Vagina (tissue), 2 donors: ENCODE measurements at places on chromosomes 4 and X.

- no peak for DNase-seq
Observed at GRCh38 chr4:37389967-37390580, 145.5 kb downstream of the NWD2 start.

DNA sequence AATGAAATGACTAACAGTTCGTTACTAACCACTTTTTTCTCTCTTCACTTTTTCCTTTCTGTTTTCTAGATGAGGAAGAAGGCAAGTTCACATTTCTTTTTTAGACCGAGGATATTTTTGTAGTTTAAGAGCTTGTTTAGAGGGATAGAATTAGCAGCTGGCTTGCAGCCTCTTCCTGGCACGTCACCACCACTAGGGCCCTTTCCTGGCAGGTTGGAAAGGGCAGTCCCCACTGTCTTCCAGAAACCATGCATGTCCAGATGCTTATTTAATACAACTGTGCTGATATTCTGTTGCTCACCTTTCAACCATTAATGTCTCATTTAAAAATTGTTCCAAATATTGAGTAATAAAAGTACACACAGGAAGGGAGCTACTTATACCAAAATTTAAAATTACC is 209.5 kb upstream of the PACRGL start:
- DNase-seq = no peak

DNA sequence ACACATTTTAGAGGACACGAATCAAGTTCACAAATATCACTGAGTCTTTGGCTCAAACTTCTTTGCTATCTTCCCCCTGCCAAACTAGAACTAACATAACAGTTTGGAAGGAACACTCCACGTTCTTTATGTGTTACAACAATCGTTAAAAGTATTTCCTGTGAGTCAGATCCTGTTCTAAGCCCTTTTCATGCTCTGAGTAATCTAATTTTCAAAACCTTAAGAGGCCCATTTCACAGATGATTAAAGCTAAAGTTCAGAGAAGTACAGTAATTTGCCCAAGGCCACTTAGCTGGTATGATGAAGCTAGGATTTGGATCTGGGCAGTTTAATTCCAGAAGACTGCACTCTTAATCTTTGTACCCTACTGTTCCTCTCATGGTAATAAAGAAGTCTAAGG is 854.4 kb upstream of the INTU start:
- no peak for DNase-seq

DNA sequence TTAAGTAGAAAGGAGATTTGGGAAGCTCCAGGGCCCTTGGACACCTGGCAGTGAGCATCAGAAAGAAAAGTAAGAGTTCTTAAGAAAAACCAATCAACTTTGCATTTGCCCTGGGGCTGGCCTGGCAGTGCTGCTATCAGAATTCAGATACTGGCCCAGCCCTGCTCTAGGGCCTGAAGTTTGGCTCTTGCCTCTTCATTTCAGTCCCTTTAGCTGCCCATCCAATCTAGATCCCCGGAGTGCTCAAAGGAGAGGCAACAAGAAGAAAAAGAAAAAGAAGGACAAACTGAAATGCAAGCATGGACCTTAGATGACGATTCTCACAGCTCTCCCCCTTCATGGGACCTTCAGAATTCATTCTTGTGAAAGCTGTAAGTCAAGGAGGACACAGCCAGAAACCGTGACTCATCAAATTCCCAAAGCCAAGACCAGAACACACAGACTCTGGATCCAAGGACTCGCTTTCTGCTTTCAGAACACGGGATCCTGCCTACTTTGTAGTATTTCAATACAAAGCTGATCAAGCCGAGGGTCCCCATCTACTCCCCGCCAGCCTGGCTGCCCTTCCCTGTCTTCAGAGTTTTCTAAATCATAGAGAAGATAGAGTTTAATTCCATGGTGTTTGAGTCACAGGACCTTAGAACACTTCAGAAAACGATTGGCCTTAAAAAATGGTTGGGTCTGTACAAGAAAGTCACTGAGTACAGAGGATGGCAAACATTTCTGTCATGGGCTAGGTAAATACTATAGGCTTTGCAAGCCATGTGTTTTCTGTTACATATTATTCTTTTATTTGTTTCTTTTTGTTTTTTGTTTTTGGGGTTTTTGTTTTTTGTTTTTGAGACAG is 103.7 kb downstream of the RBM47 start:
- no peak for DNase-seq

GRCh38 chr4:8769645-8770517 is 101.8 kb downstream of the HMX1 start:
- no peak for DNase-seq

DNA sequence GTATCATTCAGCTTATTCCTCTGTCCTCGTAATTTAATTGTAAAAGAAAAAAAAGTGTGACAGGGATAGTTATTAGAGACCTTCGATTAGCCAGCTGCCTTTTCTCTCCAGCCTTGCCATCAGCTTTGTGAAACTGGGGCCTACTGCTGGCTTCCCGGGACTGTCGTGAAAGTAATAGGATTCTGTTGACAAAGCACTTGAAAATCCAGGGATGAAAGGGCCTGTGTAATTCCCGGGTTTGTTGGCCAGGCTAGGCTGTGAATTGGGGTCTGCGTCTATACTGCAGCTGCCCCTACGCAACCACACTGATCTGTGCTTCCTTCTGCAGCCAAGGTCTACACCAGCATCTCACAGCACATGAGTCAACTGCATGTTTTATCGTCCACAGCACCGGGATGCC is 120.4 kb upstream of the SCML1 start:
- DNase-seq = no peak

DNA sequence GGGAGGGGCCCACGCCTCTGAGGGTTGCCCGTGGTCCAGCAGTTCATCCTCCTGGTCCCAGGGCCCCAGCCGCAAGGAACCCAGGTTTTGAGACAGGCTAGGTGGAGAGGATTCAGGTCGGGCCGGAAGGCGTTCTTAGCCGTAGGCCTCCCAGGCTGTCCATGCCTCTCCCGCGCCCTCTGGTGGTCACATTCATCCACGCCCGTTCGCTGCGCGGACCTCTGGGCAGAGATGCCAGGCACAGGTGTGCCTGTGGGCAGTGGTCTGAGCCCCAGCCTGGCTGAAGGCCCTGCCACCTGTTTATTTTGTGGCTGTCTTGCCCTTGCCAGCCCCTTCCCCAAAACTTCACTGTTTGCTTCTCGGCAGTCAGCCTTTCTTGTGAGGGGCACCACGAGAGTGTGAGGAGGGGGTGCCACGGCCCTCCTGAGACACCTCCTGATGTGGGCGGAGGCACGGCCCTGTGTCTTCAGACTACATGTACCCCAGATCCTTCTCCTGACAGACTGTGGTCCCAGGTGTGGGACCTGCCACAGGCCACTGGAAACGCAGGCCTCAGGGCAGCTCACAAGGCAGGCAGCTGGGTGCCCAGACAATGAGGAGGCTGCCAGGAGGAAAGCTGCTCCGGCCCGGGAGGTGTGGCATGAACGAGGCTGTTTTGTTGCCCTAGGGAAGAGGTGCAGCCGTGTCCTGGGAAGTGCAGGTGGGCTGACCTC is 5.0 kb downstream of the UVSSA start:
- DNase-seq = no peak

DNA sequence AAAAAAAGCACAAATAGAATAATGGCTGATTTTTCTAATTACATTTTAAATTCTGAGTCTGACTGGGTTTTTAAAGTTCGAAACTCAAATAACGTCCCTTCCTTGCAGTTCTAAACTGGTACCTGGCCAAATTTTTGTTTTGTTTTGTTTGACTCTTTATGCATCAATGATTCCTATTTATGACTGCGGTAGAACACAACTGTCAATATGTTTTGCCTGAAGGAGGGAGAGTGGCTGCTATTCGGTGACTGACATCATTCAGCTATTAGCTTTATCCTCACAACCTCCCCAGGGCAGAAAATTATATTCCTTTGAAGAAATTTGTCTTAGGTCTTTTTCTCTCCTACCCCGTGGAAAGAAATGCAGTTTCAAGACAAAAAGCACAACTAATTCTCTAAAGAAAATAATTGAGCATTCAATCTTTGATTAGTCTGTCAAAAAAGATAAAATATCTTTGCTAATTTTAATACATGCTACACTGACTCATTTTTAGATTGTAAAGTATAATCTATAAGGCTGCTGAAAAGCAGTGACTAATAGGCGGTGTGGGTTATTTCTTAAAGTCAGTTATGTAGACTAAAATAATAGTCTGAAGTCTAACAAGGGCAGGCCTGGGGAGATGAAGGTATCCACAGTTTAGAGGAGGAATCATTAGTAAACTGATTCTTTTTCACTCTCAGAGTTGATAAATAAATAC is 61.9 kb downstream of the TMEM150C start:
- no peak for DNase-seq

- DNase-seq = no peak
Observed at GRCh38 chrX:68420559-68420958, 12.7 kb downstream of the OPHN1 start.

DNA sequence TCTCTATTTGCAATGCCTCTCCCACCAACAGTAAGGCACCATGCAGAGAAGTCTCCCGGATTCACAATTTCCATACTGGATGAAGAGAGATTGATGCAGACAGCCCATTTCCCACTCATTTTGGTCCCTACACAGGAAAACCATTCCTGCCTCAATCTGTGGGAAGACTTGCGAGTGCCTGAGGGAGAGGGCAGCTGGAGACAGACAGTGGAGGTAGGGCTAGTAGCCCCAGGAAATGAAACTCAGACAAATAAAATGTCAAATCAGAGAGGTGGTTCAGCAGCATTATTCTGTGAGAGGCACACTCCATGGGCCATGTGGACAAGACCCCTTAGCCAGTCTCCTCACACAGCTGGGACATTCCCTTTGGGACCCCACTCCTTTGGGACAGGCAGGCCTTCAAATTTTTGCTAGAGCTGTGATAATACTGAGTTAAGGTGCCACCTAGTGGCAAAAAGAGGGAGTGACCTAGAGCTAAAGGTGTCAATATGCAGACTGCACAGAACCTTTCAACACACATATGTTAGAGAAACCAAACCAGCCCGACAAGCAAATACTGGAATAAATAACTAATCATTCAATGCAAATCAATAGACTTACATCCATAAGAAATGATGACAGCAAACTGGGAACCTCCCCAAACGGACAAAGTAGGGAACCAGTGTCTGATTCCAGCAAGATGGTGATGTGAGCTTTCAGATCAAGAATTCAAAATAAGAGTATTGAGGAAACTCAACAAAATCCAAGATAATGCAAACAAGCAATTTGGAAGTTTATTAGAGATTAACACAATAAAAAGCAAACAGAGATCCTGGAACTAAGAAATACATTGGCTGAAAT is 1865.3 kb upstream of the AGA start:
- no peak for DNase-seq

- DNase-seq = no peak
Observed at GRCh38 chrX:129737916-129738315, 863 bp upstream of the XPNPEP2 start.

DNA sequence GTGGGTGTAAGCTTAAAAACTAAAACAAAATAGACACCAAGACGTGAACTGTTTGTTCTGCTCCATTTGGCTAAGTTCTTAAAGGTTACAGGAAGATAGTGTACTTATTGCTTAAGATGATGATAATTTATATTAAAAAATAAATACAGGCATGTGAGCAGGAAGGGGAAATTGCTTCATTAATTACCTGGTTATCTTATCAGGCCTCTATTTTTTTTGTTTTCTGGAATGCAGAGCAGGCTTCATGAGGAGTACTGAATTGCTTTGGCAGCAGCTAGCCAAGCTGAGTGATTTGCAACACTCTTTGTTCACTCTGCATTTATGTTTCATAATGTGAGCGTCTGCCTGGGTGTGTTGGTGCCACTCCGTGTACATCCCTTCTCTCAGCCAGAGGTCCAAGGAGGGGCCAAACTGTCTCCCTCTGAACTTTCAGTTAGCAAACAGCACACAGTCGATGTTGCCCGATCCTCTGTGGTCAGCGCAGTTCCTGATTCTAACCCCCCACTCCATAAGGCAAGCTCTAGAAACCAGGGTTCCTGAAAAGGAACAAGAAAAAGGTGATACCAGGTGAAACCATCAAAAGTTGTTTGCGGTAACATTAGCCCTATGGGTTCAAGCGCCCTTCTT is 348.2 kb downstream of the SPRY1 start:
- no peak for DNase-seq

DNA sequence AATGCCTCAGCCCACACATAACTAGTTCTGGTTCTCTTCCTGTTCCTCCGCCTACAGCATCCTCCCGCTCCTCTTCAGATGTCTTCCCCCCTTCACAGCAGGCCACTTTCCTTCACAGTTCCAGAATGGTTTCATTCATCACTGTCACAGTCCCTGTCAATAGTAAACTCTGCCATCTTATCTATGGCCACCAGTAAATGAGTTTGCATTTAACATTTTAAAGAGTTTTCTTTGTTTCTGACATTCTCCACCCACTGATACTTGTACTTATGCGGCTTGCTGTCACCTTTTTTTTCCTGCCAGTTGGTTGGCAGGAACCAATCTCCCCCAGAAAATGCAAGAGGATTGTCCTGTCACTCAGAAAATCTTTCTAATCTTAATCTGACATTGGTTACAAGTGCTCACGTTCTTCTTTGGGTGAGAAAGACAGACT is 114.1 kb downstream of the GLUD2 start:
- DNase-seq = no peak

DNA sequence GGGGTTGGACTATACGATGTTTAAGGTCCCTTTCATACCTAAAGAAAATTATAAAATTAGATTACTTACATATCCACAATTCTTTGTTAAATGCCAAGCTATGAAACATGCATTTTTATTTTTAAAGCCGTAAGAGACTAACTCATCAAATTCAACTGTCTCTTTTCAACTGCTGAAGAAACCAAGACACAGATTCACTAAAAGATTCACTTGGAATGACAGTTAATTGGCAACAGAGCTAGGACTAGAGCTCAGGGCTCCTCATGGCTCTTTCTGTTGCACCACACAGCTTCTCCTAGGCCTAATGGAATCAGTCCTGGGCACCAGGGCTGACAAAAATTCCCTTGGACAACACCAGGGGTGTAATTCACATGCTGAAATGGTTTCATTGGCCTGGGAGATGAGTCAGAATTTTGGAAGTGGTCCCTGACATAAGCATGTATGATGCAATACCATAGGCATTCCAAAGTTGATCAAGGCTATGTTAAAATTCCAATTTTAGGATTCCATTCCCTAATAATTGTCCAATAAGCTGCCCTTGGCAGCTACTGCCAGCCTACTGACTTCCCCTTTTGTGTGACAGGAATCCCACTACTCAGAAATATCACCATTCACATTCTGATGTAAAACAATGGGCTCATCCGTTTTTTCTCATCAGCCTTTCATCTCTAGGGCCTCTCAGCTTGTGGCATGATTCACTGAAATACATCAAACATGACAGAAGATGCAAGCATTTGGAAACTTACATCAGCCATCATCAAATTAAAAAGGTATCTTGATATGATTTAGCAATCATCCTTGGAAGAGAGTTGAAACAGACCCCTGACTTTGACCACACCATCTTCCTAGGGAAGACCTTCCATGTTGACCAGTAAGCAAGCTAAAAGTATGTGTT is 54.2 kb downstream of the PLAC1 start:
- no peak for DNase-seq
